HuH-7 (cell line): ENCODE measurements at places on chromosomes 6 and 20.

GRCh38 chr6:112370946-112371345 lies 23.8 kb downstream of the RFPL4B start:
- no peak for DNase-seq

DNA sequence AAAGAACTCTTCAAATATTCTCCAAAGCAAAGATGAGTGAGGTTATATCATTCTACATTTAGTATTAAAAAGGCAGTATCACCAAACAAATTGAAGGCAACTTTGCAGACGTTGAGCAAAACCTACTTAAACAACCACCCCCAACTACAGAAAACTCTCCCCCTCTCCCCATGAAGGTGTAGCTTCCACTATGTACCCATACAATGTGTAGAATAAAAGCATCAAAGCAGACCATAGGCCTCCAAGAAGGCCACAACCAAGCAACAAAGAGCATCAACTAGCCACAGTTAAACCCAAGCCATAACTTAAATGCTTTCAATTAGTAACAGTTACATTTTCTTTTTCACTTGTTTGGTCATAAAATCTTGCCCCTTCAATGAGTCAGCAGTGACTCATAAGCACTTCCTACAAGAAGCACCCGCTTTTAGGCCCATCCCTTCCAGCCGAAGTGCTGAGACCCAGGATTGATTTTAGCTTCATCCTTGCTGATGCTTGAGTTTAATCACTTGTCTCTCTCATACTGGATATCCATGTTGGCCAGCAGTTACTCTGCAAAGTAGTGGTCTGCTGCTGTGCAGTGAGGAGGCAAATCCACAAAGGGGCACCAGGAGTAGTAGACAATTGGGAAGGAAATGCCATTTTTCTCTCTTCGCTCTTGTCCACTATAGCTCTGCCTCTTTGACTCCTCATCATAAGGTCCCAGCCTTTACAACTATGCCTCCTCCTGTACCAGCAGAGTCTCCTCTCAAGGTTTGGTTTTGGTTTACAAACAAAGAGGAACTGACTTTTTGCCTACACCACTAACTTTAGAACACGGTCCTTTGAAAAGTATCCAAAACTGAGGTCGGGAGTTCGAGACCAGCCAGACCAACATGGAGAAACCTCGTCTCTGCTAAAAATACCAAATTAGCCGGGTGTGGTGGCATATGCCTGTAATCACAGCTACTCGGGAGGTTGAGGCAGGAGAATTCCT lies 8.4 kb upstream of the NUP153 start:
- DNase-seq: no peak

DNA sequence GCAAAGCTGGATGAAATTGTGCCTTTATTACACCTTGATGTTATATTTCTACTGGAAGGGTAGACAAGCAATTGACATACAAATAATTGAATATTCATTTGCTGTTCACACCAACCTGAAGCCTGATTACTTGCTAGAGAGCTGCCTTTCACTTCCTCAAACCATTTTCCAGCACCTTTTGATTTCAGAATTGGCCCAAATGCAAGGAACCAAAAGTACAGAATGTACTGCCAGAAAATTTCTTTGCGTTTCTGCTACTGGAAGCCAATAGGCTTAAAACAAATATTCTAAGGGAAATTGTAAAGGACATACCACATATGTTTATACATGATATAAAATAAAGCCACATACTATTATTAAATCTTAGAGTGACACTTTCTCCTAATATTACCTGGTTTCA lies 94.5 kb downstream of the RFPL4B start:
- DNase-seq: no peak

- no peak for DNase-seq
These were observed 120.4 kb downstream of the MYLK4 start for GRCh38 chr6:2630359-2630758.

DNA sequence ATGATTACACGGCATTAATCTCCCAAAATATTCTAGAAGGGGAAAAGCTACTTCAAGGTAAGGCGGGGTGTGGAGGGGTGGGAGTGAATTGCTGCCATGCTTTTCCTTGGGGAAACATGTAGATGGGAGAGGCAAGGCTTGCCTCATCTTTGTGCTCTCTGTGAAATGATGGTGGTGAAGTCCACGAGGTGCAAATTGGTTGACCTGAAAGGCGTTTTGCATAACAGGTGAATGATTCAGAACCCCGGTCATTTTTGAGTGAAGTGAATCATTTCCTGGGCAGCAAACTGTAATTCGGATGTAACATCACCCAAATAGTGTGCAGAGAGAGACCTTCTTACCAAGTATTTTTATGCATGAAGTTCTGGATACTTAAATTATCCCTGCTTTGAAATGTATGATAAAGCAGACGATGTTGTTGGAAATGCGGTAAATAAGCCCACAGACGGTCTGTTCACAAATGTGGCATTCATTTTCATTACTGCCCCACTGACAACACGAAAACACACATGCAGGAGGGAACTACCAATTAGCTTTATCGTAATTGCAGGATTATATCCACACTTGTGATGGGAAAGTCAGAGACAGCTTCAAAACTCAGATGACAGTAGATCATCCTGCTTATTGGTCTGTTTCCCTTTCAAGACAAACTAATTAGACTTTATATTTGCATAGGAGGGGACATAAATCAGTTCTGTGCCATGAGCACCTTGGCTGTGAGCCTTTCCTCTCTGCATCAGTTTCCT lies 3.0 kb downstream of the CDH4 start:
- DNase-seq: no peak

GRCh38 chr6:112016320-112016719 lies 37.6 kb upstream of the CCN6 start:
- no peak for DNase-seq

DNA sequence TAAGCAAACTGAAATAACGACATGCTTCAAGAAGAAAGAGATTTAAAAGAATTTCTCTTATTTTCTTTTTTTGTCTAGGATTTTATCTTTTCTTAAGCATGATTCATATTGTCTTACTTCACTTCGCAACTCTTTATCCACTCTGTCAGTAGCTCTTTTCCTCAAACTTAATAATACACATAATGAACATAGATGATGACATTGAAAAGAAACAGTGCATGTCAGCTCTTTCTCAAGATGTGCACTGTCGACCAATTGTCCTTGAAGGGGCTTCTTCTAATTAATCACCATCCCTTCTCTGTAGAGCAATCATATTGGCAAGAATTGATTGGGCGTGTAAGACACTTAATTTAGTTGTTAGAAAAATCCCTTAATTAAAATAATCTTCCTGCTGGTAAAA lies 356.5 kb downstream of the EYS start:
- DNase-seq: no peak

DNA sequence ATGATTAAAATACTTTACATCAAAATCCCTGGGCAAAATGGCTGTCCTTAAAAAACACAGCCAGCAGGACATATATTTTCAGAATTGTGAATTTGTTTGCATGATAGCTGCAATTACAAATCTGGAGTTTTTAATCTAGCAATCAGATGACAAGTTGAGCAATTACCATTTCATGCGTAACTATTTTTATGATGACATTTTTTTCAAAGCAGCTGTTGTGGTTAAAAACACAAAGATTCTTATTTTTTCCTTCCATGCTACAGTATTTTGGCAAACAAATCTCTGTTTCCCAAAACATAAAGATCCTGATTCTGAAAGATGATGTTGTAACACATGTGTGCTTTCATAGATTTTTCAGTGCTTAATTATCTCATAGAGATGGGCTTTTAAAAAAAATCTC lies 90.2 kb downstream of the PHACTR1 start:
- no peak for DNase-seq

GRCh38 chr20:19934792-19935491 lies 82.2 kb upstream of the NAA20 start:
- no peak for DNase-seq

DNA sequence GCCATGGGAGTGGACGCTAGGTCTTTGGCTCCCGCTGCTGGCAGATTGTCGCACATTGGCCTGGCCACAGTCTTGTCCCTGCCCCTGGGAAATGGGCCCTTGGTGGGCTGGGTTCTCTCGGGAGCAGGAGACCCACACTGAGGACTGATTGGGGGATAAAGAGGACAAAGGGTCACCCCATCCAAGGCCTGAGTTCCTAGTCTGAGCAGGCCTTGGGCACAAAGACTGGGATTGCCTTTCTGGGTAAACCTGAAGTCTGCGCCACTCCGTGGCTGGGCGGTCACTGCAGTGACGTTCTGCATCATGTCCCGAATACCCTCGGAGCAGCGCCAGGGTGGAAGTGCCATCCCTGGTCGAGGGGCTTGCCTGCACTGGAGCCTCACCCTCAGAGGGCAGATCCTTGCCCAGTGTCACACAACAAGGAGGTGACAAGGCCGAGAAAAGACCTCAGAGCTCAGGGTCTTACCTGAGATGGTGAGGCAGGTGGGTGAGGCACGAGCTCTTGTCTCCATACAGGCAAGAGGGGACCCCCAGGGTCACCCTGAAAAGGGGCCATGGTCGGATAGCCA lies 36.1 kb upstream of the ZBP1 start:
- peak; percentile 17 for DNase-seq

- DNase-seq: no peak
These were observed 302.6 kb upstream of the NRSN1 start for GRCh38 chr6:23823421-23823820.

GRCh38 chr20:44021186-44021585 lies 106.5 kb downstream of the TOX2 start:
- DNase-seq: no peak

DNA sequence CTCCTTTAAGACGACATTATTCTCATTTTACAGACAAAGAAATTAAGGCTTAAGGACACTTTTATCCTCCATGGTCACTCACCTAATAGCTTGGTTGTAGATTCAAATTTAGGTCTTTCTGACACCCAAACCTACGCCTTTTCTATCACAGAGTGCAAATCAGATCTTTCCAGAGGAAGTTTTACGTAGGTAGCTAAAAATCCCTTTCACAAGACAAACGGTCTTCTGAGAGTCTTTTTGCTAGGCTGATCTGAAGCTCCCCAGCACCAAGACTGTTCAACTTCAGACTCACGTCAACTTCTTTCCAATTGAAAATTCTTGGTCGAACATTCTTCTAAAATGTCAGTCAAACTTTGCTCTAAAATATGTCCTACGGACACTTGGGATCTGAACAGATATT lies 46.5 kb downstream of the BLOC1S5 start:
- DNase-seq: no peak
